Naive thymus-derived CD8-positive, alpha-beta T cell (primary cell): ENCODE measurements at places on chromosomes 11 and 22. TPM values are rescaled to one million over a fixed set of nuclear protein-coding genes. Genes with fewer than 3 reads are reported as not detected.

Gene CARD18
- total RNA-seq = not detected

Gene CARD16
- total RNA-seq = 44.7 TPM

DNA sequence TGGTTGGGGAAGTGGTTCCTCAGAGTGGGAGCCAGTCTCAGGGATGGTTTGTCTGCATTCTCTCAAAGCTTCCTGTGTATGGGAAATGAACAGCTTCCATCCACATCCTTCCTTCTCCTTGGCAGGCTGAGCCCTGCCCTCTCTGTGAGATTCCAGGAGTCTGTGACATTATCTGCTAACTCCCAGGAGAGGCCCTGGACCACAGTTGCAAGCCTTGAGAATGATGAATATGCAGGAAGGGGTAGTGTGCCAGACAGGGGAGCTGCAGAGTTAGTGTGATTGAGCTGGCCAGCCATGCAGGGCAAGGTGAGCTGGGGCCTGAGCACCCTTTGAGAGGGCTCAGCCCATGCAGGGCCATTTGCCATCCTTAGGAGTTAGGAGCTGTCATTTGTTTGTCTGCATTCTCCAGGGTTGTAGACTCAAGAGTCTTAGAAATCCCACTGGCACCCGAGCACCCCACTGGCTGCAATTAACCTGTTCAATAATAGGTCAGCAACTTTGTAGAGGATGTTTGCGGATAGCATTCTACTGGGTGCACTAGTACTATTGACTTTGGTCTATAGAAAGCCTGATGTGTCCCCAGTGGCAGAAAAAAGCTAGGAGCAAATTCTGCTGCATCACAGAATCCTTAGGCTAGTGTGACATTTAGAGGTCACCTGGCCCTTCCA lies 299.0 kb upstream of the CADM1 start:
- no peak for DNase-seq

Gene LGALS1
- total RNA-seq = 16.8 TPM

DNA sequence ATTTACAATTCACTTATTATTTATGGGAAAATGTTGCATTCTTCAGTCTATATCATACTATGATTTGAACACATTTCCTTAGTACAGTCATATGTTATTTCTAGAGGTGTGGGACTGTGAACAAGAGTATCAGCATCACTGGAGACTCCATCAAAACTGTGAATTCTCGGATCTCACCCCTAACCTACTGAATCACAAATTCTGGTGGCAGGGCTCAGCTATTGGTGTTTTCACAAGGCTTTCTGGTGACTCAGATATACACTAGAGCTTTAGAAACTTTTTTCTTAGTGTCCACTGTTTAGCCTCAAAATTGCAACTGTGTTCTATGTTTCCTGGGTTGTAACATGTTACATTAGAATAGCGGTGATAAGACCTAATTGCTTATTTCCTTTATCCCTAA lies 352.9 kb upstream of the DDI1 start:
- no peak for DNase-seq

DNA sequence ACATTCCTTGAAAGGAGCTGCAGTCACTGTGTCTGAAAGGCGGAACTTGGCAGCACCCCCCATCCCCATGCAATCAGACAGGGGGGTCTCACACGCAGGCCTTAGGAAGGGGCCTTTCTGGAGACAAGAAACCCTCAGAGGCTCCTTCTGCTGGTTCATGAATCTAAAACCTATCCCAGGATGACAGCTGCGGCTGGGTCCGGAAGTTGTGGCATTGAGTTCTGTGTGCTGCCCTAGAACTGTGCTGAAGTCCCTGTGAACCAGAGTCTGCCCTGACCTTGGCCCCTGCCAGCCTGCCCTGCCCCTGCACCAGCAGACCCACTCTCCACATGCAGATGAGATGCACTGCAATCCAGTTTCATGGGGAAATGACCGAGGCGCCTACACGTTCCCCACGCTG lies 268.0 kb downstream of the CTTN start:
- no peak for DNase-seq

DNA sequence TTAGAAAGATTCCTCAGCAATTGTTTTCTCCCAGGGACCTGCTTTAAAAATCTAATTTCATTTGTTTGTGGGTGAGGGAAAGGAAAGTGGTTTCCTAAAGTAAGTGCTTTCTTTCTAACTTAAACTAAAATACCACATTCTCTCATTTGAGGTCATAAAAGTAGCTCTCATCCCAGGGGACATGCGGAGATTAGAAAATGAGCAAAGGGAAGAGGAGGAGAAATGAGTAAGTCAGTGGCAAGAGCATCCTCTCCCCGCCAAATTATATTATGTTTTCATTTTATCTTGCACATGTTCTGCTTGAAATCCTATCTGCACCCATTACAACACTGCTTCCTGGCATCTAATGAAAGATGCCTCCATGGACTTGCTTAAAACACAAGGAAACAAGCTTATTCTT lies 191.4 kb downstream of the ARHGAP42 start:
- DNase-seq = no peak

Gene DEUP1
- not detected for total RNA-seq

Gene SPTBN2
- 0.62 TPM for total RNA-seq

DNA sequence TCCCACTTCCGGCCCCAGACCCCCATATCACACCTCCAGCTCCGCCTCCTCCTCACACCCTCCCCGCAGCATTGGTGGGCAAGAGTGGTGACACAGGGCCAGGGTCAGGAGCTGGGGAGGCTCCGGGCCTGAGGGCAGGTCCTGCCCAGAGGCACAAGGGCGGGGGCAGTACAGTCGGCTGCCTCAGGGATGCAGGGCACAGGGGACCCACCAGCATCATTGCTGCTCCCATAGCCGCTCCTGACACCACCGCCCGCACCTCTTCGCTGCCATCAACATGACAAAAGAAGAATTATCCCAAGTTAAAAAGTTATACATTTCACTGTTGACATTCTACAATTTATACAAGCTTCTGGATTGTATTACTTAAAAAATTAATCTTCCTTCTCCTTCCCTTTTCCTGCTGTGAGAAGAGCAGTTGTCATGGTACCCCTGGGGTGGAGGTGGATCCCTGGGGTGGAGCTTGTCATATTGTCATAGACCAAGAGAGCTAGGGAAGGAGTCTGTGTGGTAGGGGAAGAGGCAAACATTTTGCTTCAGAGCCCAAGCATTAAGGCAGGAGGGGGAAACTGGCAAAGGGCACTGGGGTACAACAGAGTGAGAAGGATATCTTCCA lies 4.1 kb downstream of the SBF2 start:
- DNase-seq = no peak

Gene CDKN1C
- total RNA-seq = 3.6 TPM

Gene ALDH3B2
- total RNA-seq = not detected

DNA sequence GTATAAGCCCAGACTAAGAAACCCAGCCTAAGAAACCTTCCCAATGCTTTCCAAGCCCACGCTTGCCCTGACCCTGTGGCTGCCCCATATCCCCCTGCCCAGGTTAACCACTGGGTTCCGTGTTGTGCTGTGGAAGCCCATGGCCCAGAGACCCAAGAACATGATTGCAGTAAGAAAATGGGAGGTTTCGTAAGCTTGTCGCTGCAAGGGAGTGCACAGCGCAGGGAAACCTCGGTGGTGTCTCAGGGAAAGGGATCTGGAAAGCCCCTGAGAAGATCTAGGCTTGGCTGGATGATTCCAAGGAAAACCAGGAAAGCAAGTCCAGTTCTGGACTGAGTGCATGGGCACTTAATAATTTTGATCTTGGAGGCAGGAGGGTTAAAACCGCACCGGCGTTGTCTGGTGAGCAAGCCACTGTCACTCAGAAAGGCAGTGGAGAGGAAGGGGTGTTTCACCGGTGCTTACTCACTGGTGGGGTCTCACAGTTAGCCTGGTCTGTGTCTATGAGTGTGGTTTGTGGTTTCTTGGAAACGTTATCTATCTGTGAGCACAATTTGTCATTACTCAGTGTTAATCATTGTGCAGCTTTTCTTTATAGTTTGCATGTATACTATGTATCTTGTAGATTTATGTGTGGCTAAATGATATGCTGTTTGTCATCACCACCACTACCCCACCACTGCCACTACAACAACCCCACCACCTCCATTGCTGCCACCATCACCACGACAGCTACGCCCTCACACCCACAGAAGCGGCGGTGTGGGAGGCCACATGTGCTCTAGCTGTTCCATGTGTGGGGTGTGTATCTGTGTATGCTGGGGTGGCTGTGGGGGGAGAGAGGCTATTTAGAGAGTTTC lies 53.3 kb upstream of the PRDM11 start:
- DNase-seq = no peak

DNA sequence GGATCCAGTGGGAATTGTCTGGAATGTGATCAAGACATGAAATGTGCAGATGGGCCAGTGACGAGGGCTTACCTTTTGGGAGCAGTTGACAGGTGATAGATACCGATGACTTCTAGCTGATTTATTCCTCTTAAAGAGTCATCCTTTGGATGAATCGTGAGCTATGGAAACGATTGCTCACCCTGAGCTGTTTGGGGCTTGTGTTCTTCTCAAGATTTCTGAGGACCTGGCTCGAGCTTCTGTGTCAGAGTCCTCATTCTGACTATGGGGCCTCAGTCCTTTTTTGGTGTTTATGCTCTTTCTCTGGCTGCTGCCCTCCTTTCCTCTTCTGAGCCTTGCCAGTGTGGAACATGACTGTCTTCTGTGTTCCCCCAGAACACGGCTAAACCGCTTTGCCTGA lies 11.9 kb upstream of the AMPD3 start:
- no peak for DNase-seq

GRCh38 chr11:108197351-108197750 lies 25.1 kb downstream of the NPAT start:
- DNase-seq = no peak

Gene RASSF10
- total RNA-seq = not detected

Gene TRIM51
- not detected for total RNA-seq

DNA sequence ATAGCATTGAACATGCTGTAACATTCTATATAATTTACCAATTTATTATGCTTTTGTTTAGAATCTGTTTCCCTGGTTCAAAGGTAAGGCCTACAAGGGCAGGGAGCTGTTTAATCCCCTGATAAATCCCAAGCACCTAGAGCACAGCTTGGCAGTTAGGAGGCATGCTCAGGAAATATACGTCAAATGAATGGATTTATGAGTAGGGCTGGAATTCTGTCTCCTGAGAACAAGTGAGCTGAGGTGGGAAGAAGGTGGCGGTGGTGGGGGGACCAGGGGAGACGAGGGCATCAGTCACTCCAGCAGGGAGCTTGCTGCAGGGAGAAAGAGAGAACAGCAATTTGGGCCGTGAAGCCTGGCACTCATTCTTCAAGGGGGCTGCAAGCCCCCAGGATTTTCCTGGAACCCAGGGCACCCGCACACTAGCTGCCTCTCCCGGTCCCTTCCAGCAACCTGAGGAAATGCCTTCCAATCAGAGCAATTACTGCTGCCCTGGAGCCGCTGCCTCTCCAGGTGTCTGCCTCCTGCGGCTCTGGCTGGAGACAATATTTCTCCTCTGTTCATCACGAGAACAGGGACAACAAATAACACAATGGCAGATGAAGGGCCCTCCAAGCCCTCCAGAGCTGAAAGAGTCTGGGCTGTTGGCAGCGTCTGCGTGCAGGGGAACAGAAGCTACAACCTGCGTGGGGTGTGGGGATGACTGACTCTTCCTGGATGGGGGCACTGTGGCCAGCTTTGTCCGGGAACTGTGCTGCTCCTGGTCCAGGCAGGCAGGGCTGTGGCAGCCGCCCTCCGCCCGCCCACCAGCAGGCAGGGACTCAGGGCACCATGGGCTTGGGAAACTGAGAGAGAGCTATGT lies 233.4 kb downstream of the ST3GAL4 start:
- no peak for DNase-seq

Gene CHRM1
- total RNA-seq = not detected

DNA sequence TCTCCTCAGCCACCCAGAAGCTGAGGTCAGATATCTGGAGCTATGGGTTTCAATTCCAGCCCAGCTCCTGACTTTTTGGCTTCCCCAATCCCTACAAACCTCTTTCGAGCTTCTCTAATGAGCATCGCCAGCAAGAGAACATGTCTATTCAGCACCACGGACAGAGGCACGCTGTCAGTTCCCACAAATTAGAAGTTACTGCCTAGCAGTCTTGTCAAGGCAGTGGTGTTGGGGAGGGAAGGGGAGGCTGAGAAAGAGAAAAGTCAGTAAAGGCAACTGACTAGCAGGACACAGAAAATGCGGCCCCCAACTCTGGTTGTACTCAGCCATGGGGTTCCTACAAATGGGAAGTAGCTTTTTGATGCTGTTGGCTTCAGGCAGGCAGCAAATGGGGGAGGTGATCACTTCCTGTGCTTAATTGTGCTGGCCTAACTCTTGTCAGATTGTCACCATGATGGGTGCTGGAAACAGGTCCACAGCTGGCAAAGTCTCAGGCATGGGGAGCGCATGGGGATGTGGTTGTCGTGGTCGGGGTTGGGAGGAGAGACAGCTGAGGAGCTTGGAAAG lies 205.9 kb downstream of the ST3GAL4 start:
- no peak for DNase-seq

Gene SYT7
- not detected for total RNA-seq

DNA sequence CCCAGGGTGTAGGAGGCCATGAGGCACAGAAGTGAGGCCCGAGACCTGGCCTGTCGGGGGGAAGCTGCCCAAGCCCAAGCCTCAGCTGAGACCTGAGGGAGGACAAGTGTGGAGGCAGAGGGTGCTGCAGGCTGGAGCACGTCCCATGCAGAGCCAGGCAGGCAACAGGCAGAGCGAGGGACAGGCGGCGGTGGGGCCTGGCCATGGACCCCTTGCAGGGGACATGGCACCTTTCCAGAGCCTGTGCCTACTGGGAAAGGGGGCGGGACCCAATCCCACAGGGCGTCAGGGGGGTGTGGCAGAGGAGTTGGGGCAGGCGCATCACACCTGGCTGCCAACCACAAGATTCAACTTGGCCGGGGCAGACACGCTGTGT lies 4.3 kb downstream of the TNNI2 start:
- no peak for DNase-seq

DNA sequence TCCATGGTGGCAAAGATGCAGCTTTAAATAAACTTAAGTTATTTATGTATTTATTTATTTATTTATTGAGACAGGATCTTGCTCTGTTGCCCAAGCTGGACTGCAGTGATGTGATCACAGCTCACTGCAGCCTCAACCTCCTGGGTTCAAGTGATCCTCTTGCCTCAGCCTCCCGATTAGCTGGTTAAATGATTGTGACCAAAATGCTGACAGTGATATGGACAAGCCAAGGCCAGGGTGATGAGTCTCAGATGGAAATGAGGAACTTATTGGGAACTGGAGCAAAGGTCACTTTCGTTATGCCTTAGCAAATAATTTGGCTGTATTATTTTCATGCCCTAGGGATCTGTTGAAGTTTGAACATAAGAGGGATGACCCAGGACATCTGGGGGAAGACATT lies 9.3 kb upstream of the LRP5 start:
- no peak for DNase-seq

DNA sequence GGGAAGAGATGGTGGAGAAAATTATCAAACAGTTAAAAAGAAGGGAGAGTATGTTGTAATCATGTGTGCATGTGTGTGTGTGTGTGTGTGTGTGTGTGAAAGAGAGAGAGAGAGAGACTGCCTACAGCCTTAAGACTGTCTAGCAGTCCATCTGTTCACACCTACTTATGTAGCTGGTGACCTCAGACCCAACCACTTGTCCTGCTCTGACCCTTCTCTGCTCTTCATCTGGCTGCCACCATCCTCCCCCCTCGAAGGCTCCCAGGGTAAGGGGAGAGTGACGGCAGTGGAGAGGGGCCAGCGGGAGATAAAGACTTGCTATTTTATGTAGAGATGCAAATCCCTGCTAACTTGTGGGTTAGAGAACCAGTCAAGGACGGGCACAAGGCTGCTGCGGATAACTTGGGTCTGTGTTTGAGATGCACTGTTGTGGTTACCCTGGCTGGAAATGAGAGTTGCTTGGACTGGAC lies 24.9 kb upstream of the GRAMD1B start:
- DNase-seq = no peak

- no peak for DNase-seq
Measured at GRCh38 chr11:114133548-114134329, 74.2 kb downstream of the ZBTB16 start.

GRCh38 chr11:32290783-32291182 lies 144.6 kb downstream of the WT1 start:
- no peak for DNase-seq
